ENCODE measurements at places on chromosomes 16 and 17.

GRCh38 chr16:89475144-89475543, 15.2 kb downstream of the ANKRD11 start:
- DNase-seq: no peak

- no peak for DNase-seq
Observed at GRCh38 chr17:80872001-80872500, 119.6 kb upstream of the CHMP6 start.

- DNase-seq: no peak
Observed at GRCh38 chr16:73066331-73066926, 18.5 kb upstream of the ZFHX3 start.

DNA sequence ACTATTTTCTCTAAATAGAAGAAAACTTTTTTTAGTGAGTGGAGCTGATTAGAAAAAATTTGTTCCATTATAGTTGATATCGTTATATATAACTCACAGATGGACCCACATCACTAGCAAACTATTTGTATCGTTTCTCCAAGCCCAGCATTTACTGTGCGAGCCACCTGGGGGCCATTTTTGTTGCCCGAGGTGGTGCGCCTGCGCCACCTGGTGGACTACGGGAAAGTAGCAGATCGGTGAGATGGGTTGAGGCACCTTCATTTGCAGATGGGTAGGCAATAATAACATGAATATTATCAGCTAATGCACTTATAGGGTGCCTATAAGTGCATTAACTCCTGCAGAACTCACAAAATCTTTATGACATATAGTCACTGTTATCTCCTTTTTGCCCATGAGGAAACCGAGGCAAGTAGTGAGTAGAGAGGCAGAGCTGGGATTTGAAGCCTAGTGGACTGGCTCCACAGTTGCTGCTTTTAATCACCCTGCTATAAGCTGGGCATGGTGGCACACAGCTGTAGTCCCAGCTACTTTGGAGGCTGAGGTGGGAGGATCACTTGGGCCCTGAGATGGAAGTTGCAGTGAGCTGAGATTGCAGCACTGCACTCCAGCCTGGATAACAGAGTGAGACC, 23.2 kb upstream of the NTN1 start:
- DNase-seq: peak; percentile 61

DNA sequence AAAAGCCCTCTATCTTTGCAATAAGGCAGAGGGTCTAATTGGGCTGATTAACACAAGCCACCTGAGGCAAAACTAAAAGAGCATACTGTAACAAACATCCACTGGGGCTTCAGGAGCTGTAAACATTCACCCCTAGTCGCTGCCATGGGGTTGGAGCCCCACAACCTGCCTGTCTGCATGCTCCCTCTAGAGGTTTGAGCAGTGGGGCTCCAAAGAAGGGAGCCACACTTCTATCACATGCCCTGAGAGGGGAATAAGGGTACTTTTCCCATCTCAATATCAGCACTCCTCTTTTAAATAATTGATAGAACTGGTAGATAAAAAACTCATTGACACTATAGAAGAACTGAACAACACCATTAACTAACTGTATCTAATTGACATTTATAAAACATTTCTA, 130.1 kb upstream of the COX10 start:
- no peak for DNase-seq

DNA sequence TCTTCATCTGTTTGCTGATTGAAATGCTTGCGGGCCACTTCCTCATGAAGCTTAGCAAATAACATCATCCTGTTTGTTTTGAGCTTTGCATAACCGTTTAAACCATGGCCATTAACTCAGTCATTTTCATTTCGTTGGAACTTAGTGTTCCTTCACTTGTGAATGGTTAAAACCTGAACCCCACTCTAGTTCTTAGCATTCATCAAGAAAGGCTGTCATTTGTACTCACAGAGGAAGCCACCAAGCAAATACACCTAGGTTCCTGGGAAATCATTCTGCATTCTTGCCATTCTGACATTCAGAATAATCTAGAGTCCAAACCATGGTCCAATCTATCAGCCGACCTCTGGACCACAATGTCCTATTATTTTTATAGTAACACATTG, 8.4 kb upstream of the TAT start:
- DNase-seq: no peak

- DNase-seq: peak; percentile 71
Observed at GRCh38 chr17:76458580-76459490, 5.9 kb upstream of the UBE2O start.

- no peak for DNase-seq
Observed at GRCh38 chr17:34562387-34562786, 17.0 kb upstream of the TMEM132E start.

All from epithelial cell of esophagus (primary cell).